Astrocyte of the hippocampus (primary cell): ENCODE measurements at places on chromosomes 5 and 9.

DNA sequence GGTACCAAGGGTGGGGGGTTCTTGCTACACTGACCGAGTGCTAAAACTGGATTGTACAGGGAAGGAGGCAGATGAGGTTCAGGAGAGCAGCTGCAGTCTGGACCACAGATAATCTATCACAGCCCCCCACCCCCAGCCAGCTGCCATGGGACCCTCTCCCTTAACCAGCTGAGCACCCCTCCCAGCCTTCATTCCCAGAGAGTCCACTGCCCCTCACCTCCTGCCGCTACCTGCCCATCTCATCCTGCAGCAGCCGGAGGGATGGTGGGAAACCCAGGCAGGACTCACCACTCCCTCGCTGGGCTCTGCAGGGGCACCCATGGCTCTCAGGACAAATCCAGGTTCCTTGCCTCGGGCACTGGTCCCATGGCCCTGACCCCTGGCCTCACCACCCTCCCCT lies 66.7 kb downstream of the MRPL36 start:
- DNase-seq, result no peak

DNA sequence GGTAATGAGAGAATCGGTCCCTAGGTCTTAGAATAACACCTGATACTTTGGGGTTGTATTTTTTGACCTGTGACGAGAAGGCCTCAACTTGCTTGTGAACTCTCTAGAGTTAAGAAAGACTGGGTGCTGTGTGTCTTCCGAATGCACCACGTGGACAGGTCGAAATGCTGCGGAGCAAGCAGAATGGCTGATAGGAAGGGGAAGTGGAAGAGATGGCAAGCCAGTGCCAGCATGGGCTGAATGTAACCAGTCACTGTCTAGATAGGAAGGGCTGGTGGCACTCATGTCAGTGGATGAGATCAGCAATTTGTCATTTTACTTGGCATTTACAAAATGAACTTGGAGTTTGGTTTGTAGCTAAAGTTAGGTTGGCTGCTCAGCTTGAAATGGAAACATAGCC lies 5.6 kb downstream of the OTULINL start:
- DNase-seq, result no peak

GRCh38 chr5:176732736-176733405 lies 77.5 kb upstream of the UNC5A start:
- no peak for DNase-seq

- no peak for DNase-seq
Observed at GRCh38 chr9:137308057-137308619, 6.1 kb upstream of the NRARP start.

GRCh38 chr9:135478829-135479468 lies 633 bp upstream of the PPP1R26 start:
- peak; percentile 58 for DNase-seq

GRCh38 chr5:111792471-111793058 lies 35.6 kb upstream of the NREP start:
- peak; percentile 41 for DNase-seq

- no peak for DNase-seq
Observed at GRCh38 chr9:87867391-87867790, 15.3 kb upstream of the SPATA31E1 start.

- peak; percentile 78 for DNase-seq
Observed at GRCh38 chr5:137563646-137564397, 64.7 kb upstream of the SPOCK1 start.

- no peak for DNase-seq
Observed at GRCh38 chr9:93261735-93262523, 78.0 kb downstream of the WNK2 start.

GRCh38 chr9:87479801-87480201 lies 17.9 kb upstream of the DAPK1 start:
- peak; percentile 83 for DNase-seq

- DNase-seq, result no peak
Observed at GRCh38 chr9:37954581-37954981, 50.7 kb upstream of the SLC25A51 start.
